Activated CD4-positive, alpha-beta T cell treated with anti-CD3 and anti-CD28 coated beads, Interleukin-2, amount 10 ng/mL, durations not matched to agents 7 days and 5 days (primary cell): ENCODE measurements at places on chromosomes 4 and X. TPM values are rescaled to one million over a fixed set of nuclear protein-coding genes. Genes with fewer than 3 reads are reported as not detected.
A peak's percentile ranks its signal among the peaks of the same experiment; 100 is the strongest.

CFAP99 gene
- total RNA-seq, result not detected

LRCH2 gene
- total RNA-seq, result not detected

CBLL2 gene
- not detected for total RNA-seq

PDZD11 gene
- total RNA-seq, result 43.1 TPM

DNA sequence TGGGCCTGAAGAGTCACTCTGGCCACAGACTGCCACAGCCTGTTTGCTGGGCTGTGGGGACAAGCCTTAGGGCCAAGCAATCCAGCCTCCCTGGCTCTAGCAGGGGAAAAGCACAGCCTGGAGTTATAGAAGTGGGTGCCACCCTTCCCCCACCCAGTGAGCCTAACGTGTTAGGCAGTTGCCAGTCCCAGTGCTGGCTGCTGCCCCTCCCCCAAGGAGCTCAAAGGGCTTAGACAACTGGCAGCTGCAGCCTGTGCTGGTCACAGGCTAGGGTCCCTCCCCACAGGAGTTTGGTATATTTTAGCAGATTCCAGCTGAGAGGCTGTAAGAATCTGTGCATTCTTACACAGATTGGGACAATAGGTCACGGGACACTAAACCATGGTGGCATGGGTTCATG is 370.3 kb upstream of the FGF16 start:
- no peak for DNase-seq
- H3K4me3 ChIP-seq, result no peak overlapping the region
- H3K27ac ChIP-seq, result no peak overlapping the region
- H3K36me3 ChIP-seq, result no peaks in the 10 kb centered on the region

GRCh38 chr4:64784125-64784524 is 374.9 kb upstream of the TECRL start:
- H3K36me3 ChIP-seq, result no peaks in the 10 kb centered on the region
- H3K27me3 ChIP-seq, result peaks cover 1% of the 10 kb centered on the region
- no peak overlapping the region for H3K4me3 ChIP-seq
- no peaks in the 10 kb centered on the region for H3K4me1 ChIP-seq
- H3K27ac ChIP-seq, result no peak overlapping the region

DNA sequence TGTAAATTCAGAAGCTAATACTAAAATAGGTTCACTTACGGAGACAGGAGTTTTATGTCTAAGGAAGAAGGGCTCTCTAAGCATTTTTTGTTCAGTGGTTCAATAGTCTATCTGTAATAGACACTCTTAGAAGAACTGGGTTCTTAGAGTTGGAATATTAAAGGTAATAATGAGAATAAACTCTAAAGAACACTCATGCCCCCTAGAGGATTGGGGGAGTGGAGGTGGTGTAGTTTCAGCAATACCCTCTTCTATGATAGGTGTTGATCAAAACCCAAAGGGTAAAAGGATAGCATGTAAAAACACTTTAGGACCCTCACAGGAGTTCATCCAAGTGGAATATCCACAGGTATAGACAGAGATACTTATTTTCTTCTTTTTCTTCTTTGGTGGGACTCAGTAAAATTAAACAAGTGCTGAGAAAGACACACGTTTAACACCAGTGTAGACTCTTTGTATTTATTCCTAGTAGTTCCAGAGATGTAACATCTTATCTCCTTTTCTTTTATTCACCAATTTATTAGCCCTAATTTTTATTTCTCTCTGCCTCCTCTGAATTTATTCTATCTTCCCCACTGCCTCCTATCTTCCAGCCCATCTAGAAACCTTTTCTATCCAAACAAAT is 25.7 kb upstream of the MND1 start:
- DNase-seq, result peak; percentile 39
- H3K27ac ChIP-seq, result no peak overlapping the region
- no peak overlapping the region for H3K4me3 ChIP-seq

DNA sequence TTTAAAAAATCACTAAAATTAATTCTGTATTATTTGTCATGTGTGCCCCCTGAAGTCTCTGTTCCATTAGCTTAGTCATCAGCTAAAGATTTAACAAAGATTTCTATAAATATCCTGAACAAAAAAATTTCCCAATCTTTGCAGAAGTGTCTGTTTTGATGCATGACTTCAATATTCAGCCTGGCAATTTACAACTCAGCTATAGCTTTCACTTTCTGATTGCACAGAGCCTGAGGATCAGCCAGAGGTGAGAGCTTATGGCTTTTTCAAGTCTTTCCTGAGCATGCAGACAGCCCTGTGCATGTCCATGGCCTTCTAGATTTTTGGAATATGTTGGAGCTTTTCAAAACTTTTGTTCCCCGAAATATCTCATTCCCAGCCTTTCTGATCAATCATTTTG is 420.1 kb downstream of the ZNF674 start:
- DNase-seq, result peak; percentile 5
- H3K27me3 ChIP-seq, result no peaks in the 10 kb centered on the region

DNA sequence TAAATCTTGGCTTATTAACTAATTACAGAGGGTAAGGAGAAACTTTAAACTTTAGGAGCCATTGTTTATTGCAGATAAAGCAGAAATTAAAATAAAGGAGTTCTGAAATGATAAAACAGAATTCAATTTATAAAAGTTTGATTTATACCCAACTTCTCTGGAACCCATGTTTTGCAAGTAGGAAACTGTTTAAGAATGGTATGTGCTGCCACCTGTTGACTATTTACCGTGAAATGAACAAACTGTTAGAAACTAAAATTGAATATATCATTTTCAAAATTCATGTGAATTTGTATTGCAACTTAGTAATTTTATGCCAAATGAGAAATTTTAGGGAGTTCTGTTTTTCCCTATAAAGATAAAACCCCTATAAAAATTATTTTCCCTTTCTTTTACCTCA is 11.0 kb upstream of the TBC1D8B start:
- H3K36me3 ChIP-seq, result no peaks in the 10 kb centered on the region
- H3K4me1 ChIP-seq, result no peaks in the 10 kb centered on the region
- no peak overlapping the region for H3K4me3 ChIP-seq
- DNase-seq, result no peak

- no peak overlapping the region for H3K27ac ChIP-seq
- DNase-seq, result no peak
- H3K27me3 ChIP-seq, result no peaks in the 10 kb centered on the region
- H3K4me3 ChIP-seq, result no peak overlapping the region
- no peaks in the 10 kb centered on the region for H3K4me1 ChIP-seq
Measured at GRCh38 chr4:80295826-80296225, 29.4 kb downstream of the FGF5 start.

- peak overlapping the region; percentile 74 for H3K4me3 ChIP-seq
- DNase-seq, result peak; percentile 25
- peaks cover 50% of the 10 kb centered on the region for H3K27me3 ChIP-seq
- no peaks in the 10 kb centered on the region for H3K36me3 ChIP-seq
Measured at GRCh38 chrX:125205133-125205917, 114.3 kb upstream of the TEX13C start.

DNA sequence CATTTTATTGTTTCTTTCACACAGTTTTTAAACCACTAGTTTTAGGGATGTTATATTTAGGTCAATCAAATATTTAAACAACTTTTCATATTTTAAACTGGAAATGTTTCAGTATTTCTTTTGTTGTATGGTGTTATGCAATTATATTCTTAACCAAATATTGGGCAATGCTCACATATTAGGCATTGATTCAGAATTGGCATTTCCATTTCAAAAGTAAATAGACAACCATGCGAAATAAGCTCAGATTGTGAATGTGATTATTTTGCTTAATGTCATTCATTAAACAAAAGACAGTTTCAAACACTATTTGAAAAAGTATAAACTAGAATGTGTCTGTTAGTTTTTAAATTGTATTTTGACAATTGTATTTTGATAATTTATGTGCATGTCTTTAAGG is 36.9 kb downstream of the ARAP2 start:
- no peak overlapping the region for H3K4me3 ChIP-seq
- DNase-seq, result no peak
- peaks cover 36% of the 10 kb centered on the region for H3K4me1 ChIP-seq
- H3K27me3 ChIP-seq, result no peaks in the 10 kb centered on the region

DNA sequence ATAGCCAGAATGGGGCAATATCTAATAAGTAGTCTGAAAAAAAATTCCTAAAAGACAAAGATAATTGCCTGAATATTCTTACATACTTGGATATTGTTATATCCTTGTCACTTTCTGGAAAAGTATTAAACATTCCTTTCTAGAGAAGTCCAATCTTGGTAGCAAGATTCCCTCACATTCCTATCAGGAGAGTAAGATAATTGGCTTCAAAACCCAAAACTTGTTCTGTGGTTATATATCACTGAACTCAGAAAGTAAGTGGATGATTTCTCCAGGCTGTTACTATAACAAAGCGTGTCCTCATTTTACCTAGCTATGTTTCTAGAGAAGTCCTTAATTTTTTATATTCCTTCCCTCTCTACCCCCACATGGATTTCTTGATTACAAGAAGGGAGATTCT is 46.0 kb upstream of the TEX13A start:
- no peaks in the 10 kb centered on the region for H3K36me3 ChIP-seq
- no peak overlapping the region for H3K27ac ChIP-seq
- H3K27me3 ChIP-seq, result no peaks in the 10 kb centered on the region
- DNase-seq, result no peak
- no peaks in the 10 kb centered on the region for H3K4me1 ChIP-seq

GRCh38 chr4:139153411-139154133 is 23.4 kb downstream of the ELF2 start:
- no peaks in the 10 kb centered on the region for H3K36me3 ChIP-seq
- H3K27ac ChIP-seq, result no peak overlapping the region
- H3K4me1 ChIP-seq, result peaks cover 2% of the 10 kb centered on the region
- DNase-seq, result no peak
- no peak overlapping the region for H3K4me3 ChIP-seq
